ENCODE measurements at places on chromosomes 7 and 10. TPM values are rescaled to one million over a fixed set of nuclear protein-coding genes. Genes with fewer than 3 reads are reported as not detected.

DGKI gene
- 0.19 TPM for total RNA-seq

KCNIP2 gene
- 0.47 TPM for total RNA-seq

CDHR1 gene
- 0.07 TPM for total RNA-seq

MCU gene
- 28.2 TPM for total RNA-seq

STOX1 gene
- total RNA-seq: 0.73 TPM

All from A549 treated with AZD2906 at 1 μM for 4 hours (cell line).